ENCODE measurements at places on chromosomes 2 and 18. TPM values are rescaled to one million over a fixed set of nuclear protein-coding genes. Genes with fewer than 3 reads are reported as not detected.

The CRYBA2 gene
- not detected for total RNA-seq

The SERPINB12 gene
- not detected for total RNA-seq

The TCF7L1 gene
- 1.1 TPM for total RNA-seq

The RNF103 gene
- 48.5 TPM for total RNA-seq

The ANTXR1 gene
- 9.8 TPM for total RNA-seq

The MEP1B gene
- total RNA-seq: 0.78 TPM

The BCL2 gene
- total RNA-seq: 30.6 TPM

The ZAP70 gene
- total RNA-seq: 1.1 TPM

The RAB6C gene
- total RNA-seq: 0.78 TPM

The PRSS56 gene
- total RNA-seq: not detected

The RASGRP3 gene
- total RNA-seq: 11.1 TPM

The PID1 gene
- total RNA-seq: 46.2 TPM

The MREG gene
- 2.5 TPM for total RNA-seq

The EVX2 gene
- not detected for total RNA-seq

The ALPI gene
- not detected for total RNA-seq

The SESTD1 gene
- 82.2 TPM for total RNA-seq

The CPO gene
- total RNA-seq: not detected

The TRIM43 gene
- total RNA-seq: not detected

The LYPD6 gene
- 14.3 TPM for total RNA-seq

The ACTR3 gene
- 155 TPM for total RNA-seq

The GCG gene
- not detected for total RNA-seq

The C2orf78 gene
- not detected for total RNA-seq

The ZSWIM2 gene
- 1.2 TPM for total RNA-seq

The BCL11A gene
- 128 TPM for total RNA-seq

The RBMS1 gene
- 7.8 TPM for total RNA-seq

The FBXO15 gene
- total RNA-seq: 3.1 TPM

The ANKRD53 gene
- total RNA-seq: 0.62 TPM

The MBP gene
- 5.8 TPM for total RNA-seq

The FBLN7 gene
- total RNA-seq: 0.62 TPM

The AQP12A gene
- not detected for total RNA-seq

The TDRD15 gene
- 3.0 TPM for total RNA-seq

The PTPRN gene
- total RNA-seq: 32.6 TPM

The IHH gene
- total RNA-seq: 0.16 TPM

Measured in occipital lobe (tissue), 3 donors.